IMR-90 (cell line): ENCODE measurements at places on chromosomes 3 and 15. TPM values are rescaled to one million over a fixed set of nuclear protein-coding genes. Genes with fewer than 3 reads are reported as not detected.

DNA sequence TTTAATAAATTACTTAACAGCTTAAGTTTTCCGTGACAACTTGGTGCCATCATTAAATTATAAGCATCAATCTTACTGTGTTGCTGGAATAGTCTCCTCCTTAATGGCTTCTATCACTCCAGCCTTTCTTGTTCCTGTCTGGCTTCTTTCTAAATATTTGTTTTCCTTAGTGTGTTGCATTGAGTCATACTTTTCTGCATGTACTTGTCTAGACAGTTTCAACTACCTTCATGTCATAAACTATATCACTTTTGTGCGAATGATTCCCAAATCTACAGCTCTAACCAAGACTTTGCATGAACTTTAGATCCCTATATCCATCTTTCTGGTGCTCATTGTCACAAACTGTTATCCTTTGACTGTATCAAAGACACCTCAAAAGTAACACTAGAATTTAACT lies 78.4 kb downstream of the AKAP13 start:
- no peak for DNase-seq

- DNase-seq, result peak; percentile 80
These were observed at the start of gene LPCAT4 for GRCh38 chr15:34367101-34368081. Gene LPCAT4 (minus strand): TSS chr15:34367196. CDS start chr15:34367100, 96 bp downstream.

- DNase-seq, result no peak
These were observed 253.7 kb downstream of the PLCL2 start for GRCh38 chr3:17138246-17139039.

DNA sequence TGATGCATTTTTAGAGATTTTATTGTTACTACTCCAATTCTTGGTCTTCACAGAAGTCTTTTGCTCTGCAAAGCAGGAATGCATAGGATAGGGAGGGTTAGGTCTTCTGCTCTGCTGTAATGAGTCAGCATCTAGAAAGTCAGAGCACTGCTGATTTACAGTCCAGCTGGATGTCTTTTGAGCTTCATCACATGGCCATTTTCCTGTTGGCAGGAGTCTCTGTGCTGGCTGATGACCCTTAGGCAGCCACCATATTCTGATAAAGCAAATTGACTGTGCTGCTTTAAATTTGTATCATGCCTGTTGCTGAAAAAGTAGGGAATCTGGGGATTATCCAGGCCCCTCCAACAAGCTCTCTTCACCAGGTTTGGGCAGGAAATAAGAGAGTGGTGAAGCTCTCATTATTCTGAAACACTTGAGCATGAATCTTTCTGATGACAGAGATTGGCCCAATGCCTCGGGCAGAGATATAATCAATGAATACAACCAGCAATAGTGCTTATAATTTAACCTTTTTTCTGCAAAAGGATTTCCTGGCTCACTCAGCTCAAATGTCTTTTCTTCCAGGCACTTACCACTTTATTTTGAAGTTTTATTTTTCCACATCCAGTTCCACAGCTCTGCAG lies 9.7 kb upstream of the CRBN start:
- peak; percentile 19 for DNase-seq

Gene GOLGA8T
- not detected in 2 replicates for total RNA-seq

- DNase-seq, result no peak
These were observed 5.4 kb upstream of the THSD4 start for GRCh38 chr15:71109905-71110304.

- DNase-seq, result no peak
These were observed 120.0 kb downstream of the SSR3 start for GRCh38 chr3:156434921-156435320.

DNA sequence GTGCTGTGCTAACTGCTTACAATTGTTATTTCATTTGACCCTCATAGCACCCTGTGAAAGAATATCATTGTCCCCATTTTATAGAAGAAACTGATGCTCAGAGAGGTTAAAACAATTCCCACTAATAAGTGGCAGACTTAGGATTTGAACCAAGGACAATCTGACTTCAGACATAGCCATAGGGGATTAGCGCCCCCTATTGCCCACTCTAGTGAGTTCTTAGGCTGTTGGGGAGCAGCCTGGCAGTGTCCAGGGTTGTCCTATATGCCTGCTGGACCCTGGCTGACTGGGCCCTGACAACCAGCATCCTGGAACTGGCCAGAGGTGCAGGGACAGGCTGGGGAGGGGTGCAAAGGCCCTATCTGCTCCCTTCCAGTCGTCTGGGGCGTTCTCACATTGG lies 15.4 kb downstream of the DPH3 start:
- DNase-seq, result peak; percentile 50

DNA sequence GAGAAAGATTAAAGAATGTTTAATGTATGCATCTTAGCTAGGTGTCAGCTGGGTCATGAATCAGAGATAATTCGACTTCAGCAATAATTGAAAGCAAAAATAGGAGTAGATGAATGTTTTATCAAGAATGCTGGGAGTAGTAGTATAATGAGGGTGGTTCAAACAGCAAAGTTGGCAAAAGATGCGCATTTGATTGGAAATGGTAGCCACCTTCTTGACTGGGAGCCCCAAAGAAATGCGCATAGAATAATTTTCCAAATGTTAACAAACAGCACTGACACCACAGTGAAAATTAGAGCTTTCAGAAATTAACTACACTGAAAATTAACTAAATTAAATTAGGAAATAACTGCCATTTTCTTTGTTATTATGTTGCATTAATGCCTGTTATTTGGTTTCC lies 195.8 kb downstream of the TUSC7 start:
- DNase-seq, result no peak

Gene MESP2
- total RNA-seq, result 0.18 and 0.28 TPM in 2 replicates

DNA sequence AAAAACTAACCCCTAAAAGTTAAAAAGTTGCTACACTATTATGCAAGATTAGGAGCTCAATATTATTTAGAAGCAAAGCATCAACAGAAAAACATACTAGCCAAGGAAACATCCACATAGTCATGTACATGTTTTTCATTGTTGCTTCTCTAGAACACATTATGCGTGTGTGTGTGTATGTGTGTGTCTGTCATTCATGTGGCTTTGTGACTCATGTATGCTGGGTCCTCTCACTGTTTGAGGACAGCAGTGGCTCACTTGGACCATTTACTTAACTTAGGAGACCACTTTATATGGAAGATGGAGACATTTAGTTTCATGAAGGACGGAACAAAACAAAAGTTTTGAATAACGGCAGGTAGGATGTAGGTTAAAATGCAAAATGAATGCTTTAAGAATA lies 219.4 kb upstream of the THBS1 start:
- DNase-seq, result no peak

GRCh38 chr15:93779341-93779740 lies 452.0 kb upstream of the MCTP2 start:
- DNase-seq, result no peak

GRCh38 chr15:78075490-78076230 lies 1.9 kb downstream of the TBC1D2B start:
- peak; percentile 95 for DNase-seq

DNA sequence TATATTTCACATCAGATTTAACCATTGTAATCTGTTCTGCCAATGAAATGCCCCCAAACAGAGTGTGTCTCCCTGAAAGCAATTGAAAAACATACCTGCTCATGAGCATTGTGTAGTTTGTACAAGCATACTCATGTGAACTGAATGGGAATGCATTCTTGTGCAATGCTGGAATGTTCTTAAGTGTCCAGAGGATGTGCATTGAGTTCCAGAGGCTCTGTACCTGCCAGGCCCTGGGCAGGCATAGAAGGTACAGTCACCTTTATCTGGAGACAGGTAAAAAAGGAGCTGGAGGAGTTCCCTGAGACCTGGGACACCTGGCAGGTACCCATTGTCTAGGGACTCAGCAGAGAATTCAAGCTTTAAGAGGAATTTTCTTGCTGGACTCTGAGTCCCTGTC lies 2.8 kb downstream of the MRAS start:
- DNase-seq, result peak; percentile 39

Gene TERC
- total RNA-seq, result 17.8 and 57.0 TPM in 2 replicates

GRCh38 chr3:46710671-46711295 lies 6.9 kb downstream of the PRSS50 start:
- DNase-seq, result no peak
